ENCODE measurements at places on chromosomes 11 and 22.

DNA sequence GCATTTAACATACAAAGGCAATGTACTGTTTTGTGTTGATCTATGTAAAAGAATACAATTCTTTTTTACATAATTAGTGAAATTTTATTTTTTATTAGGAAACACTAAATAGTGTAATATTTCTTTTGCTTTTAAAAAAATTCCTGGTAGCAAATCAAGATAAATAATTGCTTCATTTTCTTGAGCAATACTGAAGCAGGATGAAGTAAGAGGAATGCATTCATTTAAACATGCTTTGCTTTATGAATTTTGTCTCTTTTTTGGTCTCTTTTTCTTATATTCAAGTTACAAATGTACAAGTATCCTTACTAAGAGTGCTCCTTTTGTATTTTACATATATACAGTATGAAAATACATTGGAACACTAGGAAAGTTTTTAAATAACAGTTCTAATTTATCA is 144.4 kb upstream of the TEAD1 start:
- no peak for DNase-seq

DNA sequence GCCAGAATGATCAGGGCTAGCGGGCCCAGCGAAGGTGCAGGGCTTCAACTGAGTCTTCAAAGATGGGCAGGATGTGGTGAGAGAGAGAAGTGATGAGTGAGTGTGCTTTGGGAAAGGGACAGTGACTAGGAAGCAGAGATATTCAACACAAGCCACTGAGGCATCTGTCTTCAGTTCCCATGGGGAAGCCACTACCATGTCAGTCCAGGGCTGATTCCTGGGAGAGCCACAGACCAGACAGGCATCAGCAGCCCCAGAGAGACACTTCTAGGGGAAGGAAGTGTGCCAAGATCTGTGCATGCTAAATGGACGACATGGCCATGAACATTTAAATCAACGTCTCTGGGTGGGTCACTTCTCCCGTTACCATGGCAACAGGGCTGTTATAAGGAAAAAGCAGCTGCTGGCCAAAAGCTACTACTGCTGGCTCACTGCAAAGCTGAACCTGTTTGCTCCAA is 28.5 kb downstream of the P4HA3 start:
- DNase-seq, result no peak

- no peak for DNase-seq
These were observed at the start of gene CELSR1 for GRCh38 chr22:46537225-46537945. Gene CELSR1, minus strand, starts transcription at chr22:46537620. Its CDS starts 450 bp downstream, at chr22:46537170.

- DNase-seq, result no peak
These were observed 51.8 kb downstream of the CSNK2A3 start for GRCh38 chr11:11301212-11301611.

- no peak for DNase-seq
These were observed 681 bp upstream of the ARHGEF12 start for GRCh38 chr11:120335556-120335907.

- no peak for DNase-seq
These were observed 22.3 kb downstream of the SPON1 start for GRCh38 chr11:13984616-13985450.

DNA sequence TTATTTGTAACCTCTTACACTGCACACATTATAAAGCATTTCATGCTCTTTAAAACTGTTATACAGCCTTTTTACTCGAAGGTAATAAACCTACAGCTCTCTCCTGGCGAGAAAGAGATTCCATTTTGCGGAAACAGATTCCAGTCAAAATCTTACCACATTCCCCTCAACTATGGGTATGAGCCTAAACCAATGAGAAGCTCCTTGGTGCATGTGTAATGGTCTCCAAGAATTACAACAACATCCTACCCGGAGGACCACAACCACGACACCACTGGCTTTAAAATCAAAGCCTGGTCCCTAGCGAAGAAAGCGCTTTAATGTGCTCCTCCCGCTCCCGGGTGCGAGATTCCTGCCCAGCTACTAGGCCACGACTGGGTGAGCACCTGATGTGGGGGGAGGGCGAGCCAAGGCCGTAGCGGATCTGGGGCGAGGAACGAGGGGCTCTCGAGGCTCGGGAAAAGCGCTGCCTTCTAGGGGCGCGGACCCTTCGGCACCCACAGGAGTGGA is 821 bp downstream of the CELF1 start:
- DNase-seq, result no peak

- DNase-seq, result no peak
These were observed 86.1 kb upstream of the ZBED5 start for GRCh38 chr11:10943968-10944367.

GRCh38 chr11:8352103-8352875 is 88.6 kb upstream of the LMO1 start:
- no peak for DNase-seq

GRCh38 chr11:1086171-1087102 is 11.8 kb downstream of the MUC2 start:
- no peak for DNase-seq

GRCh38 chr11:78869293-78869692 is 294.6 kb upstream of the NARS2 start:
- DNase-seq, result no peak

DNA sequence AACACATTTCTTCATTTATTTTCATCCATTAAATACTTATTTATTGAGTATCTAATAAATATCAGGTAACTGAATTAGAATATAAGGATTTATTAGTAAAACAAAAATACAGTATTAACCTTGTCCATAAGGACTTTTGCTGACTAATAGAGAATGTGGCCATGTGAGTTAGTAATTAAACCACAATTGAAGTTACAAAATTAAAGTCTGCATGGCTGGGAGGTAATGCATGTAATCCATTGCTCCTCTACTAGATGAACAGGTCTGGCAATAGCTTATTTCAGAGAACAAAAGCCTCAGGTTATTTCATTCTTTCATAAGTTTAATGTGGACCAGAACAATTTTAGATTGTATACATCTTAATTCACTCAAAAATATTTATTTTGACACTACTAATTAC is 9.9 kb upstream of the CARD18 start:
- DNase-seq, result no peak

- no peak for DNase-seq
These were observed 21.7 kb upstream of the IFITM3 start for GRCh38 chr11:342328-342727.

DNA sequence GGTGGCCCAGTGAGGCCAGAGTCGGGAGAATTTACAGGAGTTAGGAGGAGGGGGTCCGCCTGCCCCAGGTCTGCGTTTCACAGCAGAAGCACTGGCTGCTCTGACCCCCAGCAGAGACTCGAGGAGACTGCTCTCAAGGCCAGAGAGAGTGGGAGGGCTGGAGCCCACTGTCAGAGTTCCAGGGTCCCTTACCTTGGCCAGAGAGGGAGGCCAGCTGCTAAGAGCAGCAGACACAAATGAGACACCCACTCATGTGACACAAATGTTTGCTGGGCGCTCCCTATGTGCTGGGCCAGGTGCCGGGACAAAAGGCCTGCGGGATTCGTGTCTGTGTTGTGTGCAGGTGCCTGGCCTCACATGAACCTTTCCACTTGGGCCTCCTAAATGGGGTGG is 2.8 kb upstream of the TNFRSF13C start:
- DNase-seq, result no peak

DNA sequence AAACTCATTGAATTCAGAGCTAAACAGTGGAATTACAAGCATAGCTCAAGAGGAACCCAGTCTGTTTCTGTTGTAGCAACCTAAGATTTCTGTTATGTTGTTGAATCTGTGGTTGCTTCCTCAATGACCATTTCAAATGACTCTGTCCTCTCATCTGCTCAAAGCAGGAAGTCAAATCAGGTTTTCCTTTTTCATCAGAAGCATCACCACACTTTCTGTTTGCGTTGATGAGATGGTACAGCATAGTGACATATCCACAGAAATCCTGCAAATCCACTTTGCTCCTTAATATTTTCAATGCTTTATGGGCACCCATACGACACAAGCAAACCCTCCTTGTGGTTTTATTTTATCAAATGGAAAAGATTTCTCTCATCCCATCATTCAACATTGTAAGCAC is 12.6 kb upstream of the UCP2 start:
- DNase-seq, result no peak

DNA sequence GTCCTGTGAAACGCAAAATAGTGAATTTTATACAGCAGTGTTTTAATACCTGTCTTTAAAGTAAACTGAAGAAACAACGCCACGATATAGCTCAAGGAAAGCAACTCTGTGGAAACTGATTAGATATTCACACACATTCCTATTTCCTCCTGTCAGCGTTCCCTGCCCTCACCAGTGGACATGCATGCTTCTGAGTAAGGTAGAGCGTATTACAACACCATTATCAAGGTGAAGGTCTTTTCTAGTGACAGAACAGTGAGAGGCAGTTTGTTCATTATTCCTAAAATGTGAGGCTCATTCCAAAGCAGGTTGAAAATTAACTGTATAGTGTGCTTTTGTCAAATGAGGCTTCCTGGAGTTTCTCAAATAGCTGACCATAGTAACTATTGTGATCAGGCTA is 153.1 kb downstream of the DDX10 start:
- no peak for DNase-seq

DNA sequence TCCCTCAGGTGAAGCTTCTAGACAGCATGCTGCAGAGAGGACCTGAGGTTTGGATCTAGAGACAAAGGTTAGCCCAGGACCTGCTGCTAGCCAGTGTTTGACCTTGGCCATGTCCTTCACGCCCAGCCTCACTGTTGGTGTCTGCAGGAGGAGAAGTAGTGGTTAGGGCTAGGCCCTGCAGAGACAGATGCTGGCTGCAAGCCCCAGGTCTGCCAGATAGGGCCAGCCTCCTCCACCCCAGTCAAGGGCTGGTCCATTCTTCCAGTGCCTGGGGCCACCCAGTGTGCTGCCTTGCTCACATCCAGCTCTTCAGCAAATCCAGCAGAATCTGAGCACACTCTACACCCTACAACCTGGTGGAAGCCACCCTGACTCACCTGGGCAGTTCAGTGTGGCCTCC is 21.5 kb upstream of the MIEF1 start:
- no peak for DNase-seq

- DNase-seq, result no peak
These were observed 5.9 kb upstream of the MRGPRG start for GRCh38 chr11:3224401-3225057.

DNA sequence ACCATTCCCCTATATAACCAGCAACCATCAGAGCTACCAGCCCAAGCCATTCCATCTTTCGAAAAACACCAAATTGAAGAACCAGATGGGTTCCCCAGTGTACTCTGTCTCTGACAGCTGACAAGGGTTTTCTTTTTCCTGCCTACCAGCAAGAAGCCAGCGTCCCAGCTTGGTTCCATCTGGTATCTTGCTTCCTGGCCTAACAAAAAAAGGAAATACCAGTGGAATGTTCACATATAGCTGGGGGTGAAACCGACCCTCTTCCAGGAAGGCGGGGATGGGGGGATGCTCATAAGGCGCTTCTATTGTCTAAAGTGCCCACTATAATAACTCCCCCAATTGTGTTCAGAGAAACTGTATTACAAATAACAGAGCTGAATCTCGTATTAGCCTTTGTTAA is 172.3 kb downstream of the LDLRAD3 start:
- DNase-seq, result no peak

- no peak for DNase-seq
These were observed 497.4 kb downstream of the OPCML start for GRCh38 chr11:133034929-133035328.
